Stimulated activated CD4-positive, alpha-beta T cell treated with anti-CD3 and anti-CD28 coated beads, TNF-alpha, amount 100 ng/mL, for 1 hour (primary cell): ENCODE measurements at places on chromosomes 3 and 15.

- DNase-seq: no peak
Observed at GRCh38 chr15:81303244-81304225, 20.4 kb downstream of the STARD5 start.

- DNase-seq: no peak
Observed at GRCh38 chr3:71416876-71417275, 166.7 kb downstream of the FOXP1 start.

DNA sequence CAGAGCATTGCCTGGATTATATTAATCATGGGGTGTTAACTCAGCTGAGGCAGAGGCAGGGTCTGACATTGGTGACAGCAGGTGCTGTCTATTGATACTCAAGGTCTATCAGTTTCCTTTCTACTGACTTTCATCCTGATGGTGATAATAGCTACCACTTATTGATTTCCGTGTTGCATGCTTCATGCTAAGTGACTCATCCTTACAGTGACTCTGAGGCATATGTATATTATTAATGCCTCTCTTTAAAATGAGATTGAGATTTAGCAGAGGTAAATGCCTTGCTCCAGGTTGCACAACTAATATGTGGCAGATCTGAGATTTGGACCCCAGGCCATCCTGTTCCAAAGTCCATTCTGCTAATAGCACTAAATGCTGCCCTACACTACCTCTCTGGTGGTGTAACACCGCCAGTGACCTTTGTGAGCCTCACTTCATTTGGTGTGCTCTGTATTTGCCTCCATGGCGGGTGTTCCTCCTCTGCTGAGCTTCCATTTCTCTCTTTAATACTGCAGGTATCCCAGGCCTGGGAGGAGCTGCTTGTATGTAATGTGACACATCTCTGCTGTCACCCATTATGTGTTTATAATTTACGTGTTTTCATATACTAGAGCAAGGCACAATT is 50.4 kb downstream of the GPR171 start:
- no peak for DNase-seq

DNA sequence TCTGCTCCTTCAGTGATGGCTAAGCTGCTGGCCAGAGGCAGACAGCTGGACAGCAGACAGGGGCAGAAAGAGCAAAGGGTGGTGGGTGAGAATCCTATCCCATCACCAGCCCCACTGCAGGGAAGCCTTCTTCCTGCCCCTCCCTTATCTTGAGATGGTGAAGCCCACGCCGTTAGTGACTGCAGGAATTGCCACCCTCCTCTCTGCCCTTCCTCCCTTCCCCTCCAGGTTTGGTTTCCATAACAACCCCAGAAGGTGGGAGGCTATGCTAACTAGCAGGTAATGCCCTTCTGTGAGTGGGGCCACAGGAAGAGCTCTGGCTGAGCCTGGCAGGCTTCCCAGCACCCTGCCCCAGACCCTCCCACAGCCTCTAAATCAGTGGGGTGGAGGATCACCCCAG is 32.8 kb downstream of the SCN5A start:
- no peak for DNase-seq

- DNase-seq: no peak
Observed at GRCh38 chr15:33136353-33136752, 58.2 kb downstream of the FMN1 start.

DNA sequence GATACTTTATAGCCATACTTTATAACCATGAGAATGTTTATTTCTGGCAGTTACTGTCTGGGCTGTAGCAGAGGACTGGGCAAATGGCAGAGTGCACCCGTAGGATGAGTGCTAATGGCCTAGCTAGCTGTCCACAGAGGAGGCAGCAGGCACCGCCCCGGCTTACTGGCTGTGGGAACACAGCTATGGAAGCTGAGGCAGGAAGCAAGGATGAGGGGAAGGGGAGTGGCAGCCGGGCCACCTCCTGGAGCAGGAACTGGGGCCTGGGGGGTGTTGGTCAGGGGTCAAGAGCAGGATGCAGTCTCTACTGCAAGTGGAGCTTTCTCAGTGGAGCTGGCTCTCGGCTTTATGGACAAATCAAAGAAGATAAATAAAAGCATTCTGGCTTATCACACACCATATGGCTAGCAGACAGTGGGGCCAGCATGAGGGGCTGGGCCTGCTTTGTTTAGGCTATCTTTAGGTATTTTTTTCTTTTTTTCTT is 316.8 kb upstream of the CTDSPL start:
- DNase-seq: no peak
